ENCODE measurements at places on chromosomes 5 and 9. TPM values are rescaled to one million over a fixed set of nuclear protein-coding genes. Genes with fewer than 3 reads are reported as not detected.

- peak; percentile 73 for DNase-seq
- peak overlapping the region; percentile 95 for H3K27ac ChIP-seq
- no peaks in the 10 kb centered on the region for H3K36me3 ChIP-seq
- peaks cover 34% of the 10 kb centered on the region for H3K4me1 ChIP-seq
Observed at GRCh38 chr9:130713286-130713960, 19.8 kb downstream of the EXOSC2 start.

- no peaks in the 10 kb centered on the region for H3K27me3 ChIP-seq
- no peaks in the 10 kb centered on the region for H3K36me3 ChIP-seq
- no peak for DNase-seq
- H3K4me3 ChIP-seq, result no peak overlapping the region
- no peaks in the 10 kb centered on the region for H3K4me1 ChIP-seq
Observed at GRCh38 chr9:6121707-6122106, 93.9 kb upstream of the IL33 start.

GRCh38 chr9:91951944-91952520 is 2.0 kb upstream of the ROR2 start:
- H3K4me1 ChIP-seq, result peaks cover 18% of the 10 kb centered on the region
- no peaks in the 10 kb centered on the region for H3K27me3 ChIP-seq
- no peak overlapping the region for H3K27ac ChIP-seq
- H3K36me3 ChIP-seq, result no peaks in the 10 kb centered on the region

ZBTB5 gene
- 4.9 TPM for total RNA-seq

DNA sequence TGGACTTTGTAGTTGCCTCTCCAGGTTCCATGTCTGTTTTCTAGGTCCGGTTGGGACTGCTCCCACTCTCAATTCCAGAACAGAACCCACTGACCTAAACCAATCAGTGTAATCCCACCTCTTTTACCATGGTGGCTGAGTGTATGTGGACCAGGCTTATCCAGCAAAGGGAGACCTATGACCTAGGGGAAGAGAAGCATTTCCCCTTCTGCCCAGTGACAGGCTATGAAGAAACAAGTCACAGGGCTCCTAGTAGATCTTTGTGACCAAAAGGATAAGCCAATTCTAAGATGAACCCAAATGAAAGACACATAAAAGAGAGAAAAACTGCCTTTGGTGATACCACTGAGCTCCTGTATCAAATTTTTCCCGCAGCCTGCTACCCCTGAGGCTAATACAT is 6.3 kb downstream of the NMRK1 start:
- H3K27ac ChIP-seq, result no peak overlapping the region
- no peak for DNase-seq
- H3K27me3 ChIP-seq, result no peaks in the 10 kb centered on the region
- H3K36me3 ChIP-seq, result no peaks in the 10 kb centered on the region
- H3K4me3 ChIP-seq, result no peak overlapping the region
- H3K4me1 ChIP-seq, result no peaks in the 10 kb centered on the region

SERF1B gene
- 36.7 TPM for total RNA-seq

GRCh38 chr5:155200608-155201007 is 187.1 kb downstream of the KIF4B start:
- DNase-seq, result no peak
- no peaks in the 10 kb centered on the region for H3K27me3 ChIP-seq
- H3K4me1 ChIP-seq, result no peaks in the 10 kb centered on the region
- H3K27ac ChIP-seq, result no peak overlapping the region
- H3K4me3 ChIP-seq, result no peak overlapping the region
- no peaks in the 10 kb centered on the region for H3K36me3 ChIP-seq

GRCh38 chr5:33244441-33245150 is 196.2 kb upstream of the TARS1 start:
- no peak for DNase-seq
- H3K4me1 ChIP-seq, result no peaks in the 10 kb centered on the region
- no peak overlapping the region for H3K4me3 ChIP-seq

DNA sequence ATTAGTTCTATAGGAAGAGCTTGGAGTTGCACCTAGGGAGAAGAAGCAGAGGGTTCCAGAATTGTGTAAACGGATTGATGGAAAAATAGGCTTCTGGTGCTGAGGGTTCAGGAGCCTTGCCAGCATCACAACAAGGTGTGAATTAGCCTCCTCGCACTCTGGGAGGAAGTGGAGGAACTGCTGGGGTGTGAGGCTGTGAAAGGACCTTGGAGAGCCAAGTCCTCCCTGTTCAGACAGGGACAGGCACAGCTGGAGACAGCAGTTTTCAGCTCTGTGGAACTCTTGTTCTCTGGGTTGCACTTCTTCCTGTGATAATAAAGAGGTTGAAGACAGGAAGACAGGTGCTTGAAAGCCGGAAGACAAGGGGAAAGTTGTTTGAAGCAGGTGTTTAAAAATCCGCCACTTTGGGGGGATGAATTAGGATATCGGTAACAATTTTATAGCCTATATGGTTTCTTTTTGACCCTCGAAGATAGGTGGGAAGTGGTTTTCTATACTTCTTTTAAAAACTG is 22.6 kb downstream of the DAPK1 start:
- H3K4me1 ChIP-seq, result peaks cover 27% of the 10 kb centered on the region
- H3K27ac ChIP-seq, result no peak overlapping the region
- H3K27me3 ChIP-seq, result no peaks in the 10 kb centered on the region
- no peaks in the 10 kb centered on the region for H3K36me3 ChIP-seq
- no peak overlapping the region for H3K4me3 ChIP-seq
- no peak for DNase-seq

ARID3C gene
- not detected for total RNA-seq

GRCh38 chr5:65262096-65262495 is 219.6 kb downstream of the ADAMTS6 start:
- no peaks in the 10 kb centered on the region for H3K27me3 ChIP-seq
- no peak overlapping the region for H3K4me3 ChIP-seq
- H3K36me3 ChIP-seq, result no peaks in the 10 kb centered on the region

NEUROG1 gene
- total RNA-seq, result not detected

CRHBP gene
- total RNA-seq, result 0.37 TPM

FIBCD1 gene
- 0.20 TPM for total RNA-seq

GRCh38 chr5:133113331-133114061 is 61.7 kb downstream of the HSPA4 start:
- H3K27ac ChIP-seq, result no peak overlapping the region
- H3K36me3 ChIP-seq, result no peaks in the 10 kb centered on the region
- H3K4me3 ChIP-seq, result no peak overlapping the region
- H3K4me1 ChIP-seq, result no peaks in the 10 kb centered on the region
- no peaks in the 10 kb centered on the region for H3K27me3 ChIP-seq
- no peak for DNase-seq

TRIM7 gene
- 4.1 TPM for total RNA-seq

GRCh38 chr5:90542827-90543519 is 13.6 kb upstream of the LYSMD3 start:
- no peaks in the 10 kb centered on the region for H3K27me3 ChIP-seq
- no peaks in the 10 kb centered on the region for H3K4me1 ChIP-seq
- DNase-seq, result no peak
- H3K36me3 ChIP-seq, result no peaks in the 10 kb centered on the region

GRCh38 chr9:132301521-132301920 is 53.3 kb downstream of the SETX start:
- H3K27ac ChIP-seq, result no peak overlapping the region
- H3K4me3 ChIP-seq, result no peak overlapping the region
- DNase-seq, result no peak
- H3K27me3 ChIP-seq, result no peaks in the 10 kb centered on the region
- H3K36me3 ChIP-seq, result peaks cover 62% of the 10 kb centered on the region

TAF11L10 gene
- not detected for total RNA-seq

DNA sequence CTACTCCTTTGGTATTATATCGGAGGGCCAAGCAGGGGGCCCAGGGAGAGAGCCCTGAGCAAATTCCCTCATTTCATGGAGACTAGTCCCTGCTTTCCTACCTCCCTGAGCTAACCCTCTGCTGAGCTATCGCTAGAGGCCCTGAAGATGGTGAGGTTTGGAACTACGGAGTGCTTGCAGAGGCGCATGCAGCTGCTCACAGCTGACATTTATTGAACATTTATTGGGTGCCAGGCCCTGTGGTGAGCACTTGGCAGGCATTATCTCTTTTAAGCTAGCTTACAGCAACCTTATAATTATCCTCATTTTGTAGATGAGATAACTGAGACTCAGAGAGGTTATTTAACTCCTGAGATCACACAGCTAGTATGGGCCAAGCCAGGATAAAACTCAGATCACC is 9.8 kb downstream of the FAT2 start:
- no peak overlapping the region for H3K4me3 ChIP-seq
- no peak overlapping the region for H3K27ac ChIP-seq
- H3K4me1 ChIP-seq, result no peaks in the 10 kb centered on the region
- no peaks in the 10 kb centered on the region for H3K36me3 ChIP-seq
- DNase-seq, result no peak

DNA sequence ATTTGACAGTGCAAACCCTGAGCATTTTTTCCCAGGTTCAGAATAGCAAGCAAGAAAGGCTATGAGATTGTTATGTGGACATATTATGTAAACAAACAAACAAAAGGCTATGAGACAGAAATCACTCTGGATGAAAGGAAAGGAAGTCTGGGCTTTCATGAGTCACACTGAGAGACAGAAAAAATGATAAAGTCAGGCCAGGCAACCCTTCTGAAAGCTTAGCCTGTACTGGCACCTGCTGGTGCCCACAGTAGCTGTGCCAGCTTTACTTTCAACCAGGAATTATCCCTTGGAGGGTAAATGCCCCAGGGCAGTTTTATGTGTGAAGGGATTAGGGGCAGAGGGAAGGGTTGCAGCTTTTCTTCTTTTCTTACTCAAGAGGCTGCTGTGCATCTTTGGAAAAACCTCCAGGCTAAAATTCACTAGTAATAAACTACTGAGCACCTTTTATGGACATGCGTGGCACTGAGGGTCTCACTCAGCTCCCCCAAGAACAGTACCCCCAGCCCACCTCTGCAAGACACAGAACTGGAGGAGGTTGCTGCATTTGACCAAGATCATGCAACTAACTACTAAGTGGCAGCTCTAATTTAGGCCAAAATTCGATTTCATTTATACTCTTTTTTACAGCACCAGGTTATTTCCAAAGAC is 41.7 kb downstream of the ACTL7B start:
- no peak overlapping the region for H3K4me3 ChIP-seq
- H3K4me1 ChIP-seq, result no peaks in the 10 kb centered on the region
- DNase-seq, result no peak
- no peaks in the 10 kb centered on the region for H3K36me3 ChIP-seq
- H3K27ac ChIP-seq, result no peak overlapping the region

ZFR gene
- 66.0 TPM for total RNA-seq

LCNL1 gene
- 0.24 TPM for total RNA-seq

GRCh38 chr5:142057697-142058056 is 44.9 kb upstream of the GNPDA1 start:
- no peak for DNase-seq
- H3K27ac ChIP-seq, result no peak overlapping the region
- H3K4me1 ChIP-seq, result no peaks in the 10 kb centered on the region
- H3K4me3 ChIP-seq, result no peak overlapping the region
- no peaks in the 10 kb centered on the region for H3K27me3 ChIP-seq
- no peaks in the 10 kb centered on the region for H3K36me3 ChIP-seq

LCN12 gene
- 10.8 TPM for total RNA-seq

SGCD gene
- 56.2 TPM for total RNA-seq
